ENCODE measurements at places on chromosomes 3 and 15.

DNA sequence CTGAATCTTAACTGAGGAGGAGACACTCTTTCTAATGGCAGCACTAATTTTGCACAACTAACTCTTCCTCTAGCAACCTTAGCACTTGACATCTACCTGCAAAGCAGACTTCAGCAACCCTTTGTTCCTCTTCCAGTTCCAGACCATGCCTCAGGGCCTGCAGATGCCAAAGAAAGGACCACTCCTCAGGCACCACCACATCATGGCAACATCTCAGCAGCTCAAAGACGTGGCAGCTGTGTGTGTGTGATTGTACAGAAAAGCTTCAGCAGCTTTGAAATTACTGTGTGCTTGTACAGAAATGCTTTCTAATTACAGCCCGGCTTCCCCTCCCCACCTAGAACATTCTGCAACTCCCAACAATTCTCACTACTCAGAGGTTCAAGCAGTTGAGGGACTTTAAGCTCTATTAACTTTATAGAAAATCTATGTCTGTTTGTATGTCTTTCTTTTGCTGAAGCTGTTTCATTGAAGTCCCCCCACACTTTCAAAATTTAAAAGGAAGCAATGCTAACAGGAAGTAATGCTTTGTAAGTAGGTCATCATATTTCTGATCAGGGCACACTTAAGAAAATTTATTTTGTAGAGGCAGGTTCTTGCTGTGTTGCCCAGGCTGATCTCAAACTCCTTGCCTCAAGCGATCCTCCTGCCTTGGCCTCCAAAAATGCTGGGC is 115.2 kb downstream of the CD47 start:
- DNase-seq = no peak

DNA sequence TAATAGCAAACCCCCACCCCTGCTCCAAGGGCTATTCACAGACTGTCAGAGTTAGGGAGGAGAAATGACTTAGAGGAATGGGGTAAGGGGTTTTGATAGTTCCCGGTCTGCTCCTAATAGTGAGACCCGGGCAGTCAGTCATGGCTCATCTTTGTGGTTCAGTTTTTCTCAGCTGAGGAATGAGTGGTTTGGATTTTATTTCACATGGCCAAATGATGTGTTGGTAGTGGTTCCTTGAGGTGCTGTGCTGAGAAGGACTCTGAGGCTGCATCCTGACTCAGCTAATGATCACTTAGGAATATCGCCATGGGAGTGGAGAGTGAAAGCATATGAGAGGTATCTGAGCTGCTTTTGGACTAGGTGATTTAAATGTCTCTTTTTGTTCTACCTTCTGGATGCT is 80.2 kb downstream of the LPP start:
- no peak for DNase-seq

DNA sequence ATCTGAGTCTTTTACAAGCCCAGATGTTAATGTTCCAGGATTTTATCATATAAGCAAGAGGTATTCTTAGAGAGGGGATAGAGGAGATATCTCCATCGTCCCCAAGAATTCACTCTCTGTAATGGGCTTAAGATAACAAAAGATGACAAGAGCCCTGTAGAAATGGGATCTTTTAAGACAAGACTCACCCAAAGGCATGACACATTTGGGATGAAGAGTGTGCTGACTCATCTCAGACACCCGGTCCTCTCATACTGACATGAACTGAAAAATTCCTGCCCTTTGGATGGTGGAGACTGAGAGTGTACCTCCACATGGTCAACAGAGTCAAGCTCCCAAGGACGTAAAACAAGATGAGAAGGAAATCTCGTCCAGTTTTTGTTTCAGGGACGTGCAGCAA is 11.0 kb downstream of the LEKR1 start:
- DNase-seq = no peak

DNA sequence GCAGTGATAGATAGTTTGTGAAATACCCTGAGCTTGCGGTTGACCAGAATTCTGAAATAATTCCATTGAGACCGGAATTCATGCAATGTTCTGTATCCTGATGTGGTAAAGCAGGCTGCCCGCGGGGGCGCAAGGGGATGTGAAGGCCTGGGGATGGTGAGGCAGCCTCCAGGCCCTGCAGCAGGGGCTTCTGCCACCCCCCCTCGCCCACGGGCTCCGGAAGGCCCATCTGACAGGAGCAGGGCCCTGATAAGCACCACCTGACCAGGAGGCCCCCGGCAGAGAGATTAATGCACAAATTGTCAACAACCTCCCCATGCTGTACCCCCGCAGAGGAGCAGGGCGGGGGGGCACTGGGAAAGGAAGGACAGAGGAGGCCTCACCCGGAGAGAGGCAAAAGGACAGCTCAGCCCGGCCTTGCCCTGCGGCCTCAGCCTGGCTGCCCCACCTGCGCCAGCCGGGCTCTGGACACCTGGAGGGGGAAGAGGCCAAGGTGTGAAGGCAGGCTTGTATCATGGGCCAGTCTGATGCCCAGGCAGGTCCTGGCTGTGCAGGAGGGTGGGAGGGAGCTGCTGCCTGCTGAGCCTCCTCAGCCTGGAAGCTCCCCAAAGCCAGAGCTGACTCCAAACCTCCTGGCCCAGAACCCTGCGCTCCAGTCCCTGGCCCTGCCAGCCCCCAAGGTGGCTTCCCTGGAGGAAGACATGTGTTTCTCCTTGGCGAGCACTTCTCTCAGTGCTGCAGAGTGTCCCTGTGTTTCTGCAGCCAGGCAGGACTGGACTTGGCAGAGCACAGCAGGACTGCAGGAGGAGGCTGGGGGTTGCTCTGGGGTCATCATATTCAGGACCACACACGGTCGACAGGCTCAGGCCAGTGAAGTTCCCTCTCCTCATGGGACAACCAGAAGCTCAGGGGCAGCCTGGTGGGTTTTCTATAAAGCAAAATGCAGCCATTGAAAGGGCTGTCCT is 46.5 kb downstream of the RPN1 start:
- no peak for DNase-seq

DNA sequence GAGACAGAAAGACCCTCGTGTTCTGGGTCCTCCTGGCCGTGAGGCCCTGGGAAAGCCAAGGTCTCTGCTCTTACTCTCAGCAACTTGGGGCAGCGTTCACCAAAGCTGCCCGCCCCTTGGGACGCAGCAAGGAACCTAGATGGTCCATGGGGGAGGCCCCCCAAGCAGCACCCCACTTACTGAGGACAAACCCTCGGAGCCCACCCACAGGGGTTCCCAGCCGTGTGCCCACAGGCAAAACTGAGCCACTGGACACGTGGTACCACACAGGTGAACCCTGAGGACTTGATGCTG is 166.2 kb upstream of the IQSEC1 start:
- no peak for DNase-seq

DNA sequence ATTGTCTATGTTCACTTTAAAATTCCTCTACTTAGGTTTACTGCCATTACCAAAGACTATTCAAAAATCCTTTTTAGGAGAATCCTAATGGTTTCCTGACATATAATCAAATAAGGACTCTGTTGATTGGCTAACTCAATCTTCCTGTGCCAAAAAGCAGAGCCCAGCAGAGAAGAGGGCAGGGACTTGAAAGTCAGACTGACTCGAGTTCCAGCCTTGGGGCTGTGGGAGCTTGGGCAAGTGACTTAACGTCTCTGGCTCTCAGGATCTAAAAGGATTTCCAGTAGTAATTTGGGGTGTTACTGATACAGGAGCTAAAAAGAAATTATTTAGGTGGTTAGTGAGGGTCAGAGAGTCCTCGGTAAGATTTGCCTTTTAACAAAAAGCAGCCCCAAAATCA is 10.9 kb downstream of the CCR5 start:
- no peak for DNase-seq

- no peak for DNase-seq
Measured at GRCh38 chr3:152058856-152059255, 185.4 kb downstream of the SUCNR1 start.

DNA sequence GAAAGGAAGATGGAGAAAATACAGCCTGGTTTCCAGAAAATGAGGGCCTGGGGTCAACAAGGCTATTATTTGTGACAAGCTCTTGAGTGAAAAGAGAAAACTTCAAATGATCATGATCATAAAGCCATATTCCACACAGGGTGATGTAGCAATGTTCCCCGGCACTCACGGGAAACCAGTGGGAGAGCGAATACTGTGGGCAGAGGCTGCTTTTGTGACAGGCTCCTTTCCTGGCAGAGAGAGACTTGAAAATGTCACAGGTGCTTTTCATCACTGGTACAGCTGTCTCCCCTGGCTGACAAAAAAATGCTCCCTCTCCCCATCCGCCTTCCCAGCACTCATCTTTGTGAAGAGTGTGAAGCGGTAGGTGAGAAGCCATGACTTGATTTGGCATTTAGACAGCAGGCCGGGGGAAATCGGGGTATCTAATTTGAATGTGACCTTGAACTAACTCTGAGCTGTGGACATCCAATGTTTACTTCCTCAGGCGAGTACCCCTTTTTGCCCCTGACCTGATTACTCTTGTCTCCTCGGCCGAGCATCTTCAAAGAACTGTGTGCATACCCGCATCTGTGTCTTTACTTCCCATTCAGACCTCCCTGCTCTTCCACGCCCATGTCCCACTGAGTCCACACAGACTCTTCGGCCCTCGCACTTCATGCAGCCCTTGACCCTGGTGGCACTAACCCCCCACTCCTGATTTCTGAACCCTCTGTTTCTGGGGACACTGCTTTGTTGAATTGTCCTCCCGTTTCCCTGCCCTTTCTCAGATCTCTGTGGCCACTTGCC is 23.2 kb downstream of the CA12 start:
- no peak for DNase-seq

- no peak for DNase-seq
Measured at GRCh38 chr3:4772171-4772804, 206.9 kb upstream of the BHLHE40 start.

GRCh38 chr3:81003817-81004216 is 757.6 kb downstream of the GBE1 start:
- no peak for DNase-seq

DNA sequence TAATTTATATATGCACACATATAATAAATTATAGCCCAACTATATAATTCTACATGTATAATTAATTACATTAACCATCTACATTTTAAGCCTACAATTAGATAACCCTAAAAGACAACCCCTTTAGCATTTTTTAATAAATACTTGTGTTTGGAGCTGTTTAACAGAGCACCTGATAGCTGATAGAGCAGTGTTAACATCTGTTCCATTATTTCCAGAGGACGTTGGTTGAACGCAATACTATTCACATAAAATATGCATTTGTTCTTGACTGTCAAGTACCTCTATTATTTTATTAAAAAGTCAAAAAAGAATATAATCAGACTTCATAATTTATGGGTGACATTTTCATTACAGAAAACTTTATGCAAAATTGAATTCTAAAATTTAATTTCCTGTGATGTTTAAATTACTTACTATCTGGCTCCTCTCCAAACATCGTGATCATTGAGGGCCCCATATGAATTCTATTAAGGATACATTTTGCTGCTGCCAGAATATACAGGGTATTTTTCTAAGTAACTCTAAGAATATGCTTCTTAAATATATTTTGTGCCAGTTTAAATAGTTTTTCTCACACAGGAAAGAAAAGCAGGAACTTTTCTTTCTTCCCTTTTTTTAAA is 234.3 kb downstream of the SHOX2 start:
- no peak for DNase-seq

GRCh38 chr3:141076797-141077571 is 25.8 kb downstream of the SPSB4 start:
- no peak for DNase-seq

- DNase-seq = no peak
Measured at GRCh38 chr3:30628901-30629590, 22.6 kb downstream of the TGFBR2 start.

DNA sequence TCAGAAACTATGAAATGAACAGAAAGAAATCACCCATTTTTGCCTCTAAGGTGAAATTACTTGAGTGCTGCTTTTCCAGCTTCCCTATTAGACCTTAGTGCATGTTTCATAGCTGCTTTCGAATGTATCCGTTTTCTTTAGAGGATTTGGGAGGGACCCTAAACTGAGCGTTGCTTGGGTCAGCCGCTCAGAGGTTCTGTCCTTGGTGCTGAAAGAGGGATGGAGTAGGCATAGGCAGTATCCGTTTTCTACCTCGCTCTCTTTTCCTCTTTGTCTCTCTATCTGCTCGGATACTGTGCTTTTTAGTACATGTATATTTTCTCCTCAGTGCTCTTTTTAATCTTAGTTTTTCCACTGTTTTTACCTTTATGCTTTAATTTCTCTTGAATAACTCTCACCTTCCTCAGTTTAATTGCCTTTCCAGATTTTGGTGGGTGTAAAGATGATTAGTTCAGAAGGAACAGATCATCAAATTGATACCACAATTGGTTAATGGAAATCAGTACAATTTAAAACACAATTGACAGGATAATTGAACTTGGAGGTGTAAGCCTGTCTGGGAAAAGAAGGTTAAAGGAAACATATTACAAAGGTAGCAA is at the start of gene DRD3:
Gene DRD3 (minus strand): TSS at position 283 of the 599 bp plus-strand sequence. CDS start 7,060 bp downstream, outside the sequence.
- no peak for DNase-seq

DNA sequence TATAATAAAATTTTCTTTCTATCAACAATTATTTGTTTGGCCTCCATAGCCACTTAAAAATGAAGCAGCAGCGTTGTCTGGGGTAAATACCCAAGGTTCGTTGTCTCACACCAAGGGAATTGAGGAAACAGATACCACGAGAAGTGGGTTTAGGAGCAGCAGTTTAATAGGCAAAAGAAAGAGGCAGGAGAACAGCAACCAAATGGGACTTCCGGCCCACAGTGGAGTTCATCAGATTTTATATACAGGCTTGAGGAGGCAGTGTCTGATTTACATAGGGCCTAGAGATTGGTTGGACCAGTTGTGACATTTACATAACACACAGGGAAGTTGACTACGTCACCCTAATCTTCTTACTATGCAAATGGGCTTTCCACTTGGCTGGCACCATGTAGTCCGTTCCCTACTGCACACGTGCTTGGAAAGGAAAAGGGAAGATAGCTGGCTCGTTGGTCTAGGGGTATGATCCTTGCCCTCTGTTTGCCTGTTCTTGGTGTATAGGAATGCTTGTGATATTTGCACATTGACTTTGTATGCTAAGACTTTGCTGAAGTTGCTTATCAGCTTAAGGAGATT is 61.5 kb upstream of the SETMAR start:
- no peak for DNase-seq

DNA sequence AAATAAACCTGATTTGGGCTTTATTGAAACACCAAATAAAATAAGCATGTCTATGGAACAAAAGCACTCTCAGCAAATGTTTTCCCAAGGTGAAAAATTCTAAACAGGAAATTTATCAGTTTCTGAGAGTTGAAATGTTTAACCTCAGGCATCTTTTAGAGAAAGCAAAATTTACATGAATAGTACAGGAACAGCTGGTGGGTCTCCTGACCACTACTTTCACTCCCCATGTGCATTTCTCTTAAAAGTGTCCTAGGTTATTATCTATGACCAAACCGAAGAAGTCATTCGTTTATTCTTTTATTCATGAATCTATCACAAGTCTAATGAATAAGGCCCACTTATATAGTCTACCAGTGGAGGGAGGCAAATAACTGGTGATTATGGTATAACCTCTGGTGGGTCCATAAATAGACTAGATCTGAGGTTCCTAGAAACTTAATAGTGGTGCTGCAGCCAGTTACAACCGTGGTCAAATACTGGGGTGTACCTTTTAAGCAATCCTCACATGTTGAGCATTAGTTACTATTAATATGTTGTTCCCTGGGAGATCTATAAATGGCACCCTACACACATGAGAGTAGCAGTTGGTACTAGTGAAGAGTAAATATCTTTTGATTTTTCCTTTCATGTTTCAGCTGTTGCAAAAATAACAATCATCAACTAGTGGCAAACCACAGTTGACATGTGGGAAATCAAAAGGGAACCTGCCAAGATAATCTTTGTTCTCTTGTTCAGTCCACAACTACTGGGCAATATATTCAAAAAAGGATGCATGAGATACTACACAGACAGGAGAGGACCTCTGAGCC is 169.3 kb upstream of the STAC start:
- DNase-seq = no peak
